ENCODE measurements at places on chromosomes 7 and 10.

GRCh38 chr7:147279964-147280374 lies 1163.4 kb downstream of the CNTNAP2 start:
- no peak for DNase-seq

- no peak for DNase-seq
Measured at GRCh38 chr10:93261089-93261488, 187.4 kb downstream of the CYP26A1 start.

DNA sequence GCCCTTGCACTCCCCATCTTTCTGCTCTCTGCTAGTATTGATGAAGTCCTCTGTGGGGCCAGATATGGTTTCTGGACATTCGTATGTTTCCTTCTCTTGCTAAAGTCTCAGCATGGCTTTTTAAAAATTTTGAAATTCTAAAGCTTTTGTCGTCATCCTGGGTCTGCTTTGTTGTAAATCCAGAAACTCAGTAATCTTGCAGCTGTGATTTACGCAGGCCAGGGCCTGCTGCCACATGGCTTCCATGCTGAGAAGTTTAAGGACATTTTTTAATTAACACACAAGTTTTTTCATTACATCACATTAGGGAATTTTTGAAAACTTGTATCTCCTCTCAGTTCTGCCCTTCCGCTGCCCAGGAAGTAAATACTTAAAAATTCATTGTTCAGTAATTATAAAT lies 686.1 kb upstream of the IGFBP3 start:
- DNase-seq, result no peak

- no peak for DNase-seq
Measured at GRCh38 chr10:111128331-111129180, 51.7 kb downstream of the ADRA2A start.

Data from stimulated activated CD8-positive, alpha-beta memory T cell treated with anti-CD3 and anti-CD28 coated beads, Interleukin-12 subunit alpha, Interleukin-12 subunit beta, amount 100 ng/mL, for 1 hour (primary cell).